DMS153 (cell line): ENCODE measurements at places on chromosomes 6 and 20.

DNA sequence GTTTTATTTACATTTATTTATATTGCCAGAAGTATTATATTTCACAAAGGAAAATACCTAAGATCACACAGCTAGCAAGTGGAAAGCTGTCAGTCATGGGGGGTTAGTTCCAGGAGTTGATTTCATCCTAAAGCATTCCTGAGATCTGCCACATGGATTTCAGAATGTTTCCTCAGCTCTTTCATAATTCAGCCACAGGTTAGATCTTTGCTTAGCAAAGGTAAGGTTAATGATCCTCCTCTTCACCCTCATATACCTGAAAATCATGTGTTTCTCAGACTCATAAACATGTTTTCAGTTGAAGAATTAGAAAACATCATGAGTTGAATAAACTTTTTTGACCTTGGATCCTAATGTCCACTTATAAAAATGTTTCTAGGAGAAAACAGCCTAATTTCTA, 215.4 kb downstream of the ARHGAP18 start:
- DNase-seq: no peak

DNA sequence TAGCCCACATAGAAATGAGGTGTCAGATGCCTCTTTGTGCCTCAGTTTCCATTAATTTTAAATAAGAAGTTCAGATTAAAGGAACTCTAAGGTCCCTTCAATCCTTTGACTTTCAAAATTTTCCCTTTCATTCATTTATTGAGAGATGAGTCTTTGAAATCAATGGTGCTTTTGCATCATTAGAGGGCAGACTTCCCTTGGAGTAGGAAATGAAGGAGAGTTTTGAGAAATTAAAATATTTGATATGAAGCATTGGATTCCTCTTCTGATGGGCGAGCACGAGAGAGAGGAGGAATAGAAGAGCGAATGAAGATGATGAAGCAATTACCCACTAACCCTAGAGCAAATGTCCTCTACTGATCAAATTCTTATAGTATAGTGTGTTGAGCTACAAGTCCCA, 105.7 kb downstream of the EDN1 start:
- no peak for DNase-seq

GRCh38 chr6:85460921-85461797, 11.3 kb downstream of the NT5E start:
- DNase-seq: no peak

DNA sequence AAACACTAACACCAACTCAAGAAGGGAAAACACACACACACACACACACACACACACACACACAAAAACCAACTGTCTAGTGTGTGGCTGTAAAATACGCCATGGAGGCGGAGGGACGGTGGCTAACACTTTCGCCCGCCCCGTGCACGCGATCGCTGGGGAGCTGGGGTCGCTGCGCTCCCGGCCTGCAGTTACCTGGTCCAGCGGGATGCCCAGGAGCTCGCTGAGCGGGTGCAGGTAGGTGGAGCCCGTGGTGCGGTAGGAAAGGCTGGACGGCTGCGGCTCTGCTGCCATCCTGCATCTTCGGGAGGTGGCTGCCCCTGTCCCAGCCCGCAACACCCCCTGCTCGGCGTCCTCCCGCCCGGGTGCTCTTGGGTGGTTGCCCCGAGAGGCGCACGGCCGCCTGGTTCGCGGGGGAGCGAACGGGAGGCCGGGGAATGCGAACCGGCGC, 303 bp downstream of the MBOAT1 start:
- DNase-seq: peak; percentile 58

DNA sequence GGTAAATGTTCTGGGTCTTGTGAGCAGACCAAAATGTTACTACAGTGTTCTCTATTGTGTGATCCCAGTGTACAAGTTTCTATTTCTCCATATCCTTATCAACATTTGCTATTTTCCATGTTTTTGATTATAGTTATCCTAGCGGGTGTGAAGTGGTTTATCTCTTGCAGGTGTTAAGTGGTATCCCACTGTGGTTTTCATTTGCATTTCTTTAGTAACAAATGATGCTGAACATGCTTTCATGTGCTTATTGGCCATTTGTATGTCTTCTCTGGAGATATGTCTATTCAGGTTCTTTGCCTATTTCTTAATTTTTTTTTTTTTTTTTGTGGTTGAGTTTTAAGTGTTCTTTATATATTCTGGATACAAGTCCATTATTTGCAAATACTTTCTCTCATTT, 35.5 kb downstream of the NSFL1C start:
- DNase-seq: no peak

DNA sequence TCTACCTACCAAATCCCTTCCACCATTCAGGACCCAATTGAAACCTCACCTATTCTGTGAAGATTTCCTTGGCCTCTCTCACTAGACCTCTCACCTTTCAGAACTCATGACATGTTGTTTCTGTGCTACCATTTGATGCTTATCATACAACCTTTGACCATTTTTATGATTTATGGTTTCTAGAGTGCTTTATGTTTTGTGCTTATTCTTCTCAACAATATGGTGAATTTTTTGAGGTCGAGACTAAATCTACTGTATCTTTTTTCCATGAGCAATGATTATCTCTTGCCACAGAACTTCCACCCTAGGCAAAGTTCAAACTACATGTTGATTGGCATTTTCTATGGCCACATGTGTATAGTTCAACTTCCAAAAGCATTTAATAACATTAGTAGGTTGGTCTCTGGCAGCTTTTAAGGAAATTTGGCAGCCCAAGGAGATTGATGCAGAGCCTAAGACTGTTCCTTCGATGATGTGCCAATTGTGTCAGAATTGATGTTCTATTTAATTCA, 84.9 kb downstream of the OLIG3 start:
- no peak for DNase-seq

DNA sequence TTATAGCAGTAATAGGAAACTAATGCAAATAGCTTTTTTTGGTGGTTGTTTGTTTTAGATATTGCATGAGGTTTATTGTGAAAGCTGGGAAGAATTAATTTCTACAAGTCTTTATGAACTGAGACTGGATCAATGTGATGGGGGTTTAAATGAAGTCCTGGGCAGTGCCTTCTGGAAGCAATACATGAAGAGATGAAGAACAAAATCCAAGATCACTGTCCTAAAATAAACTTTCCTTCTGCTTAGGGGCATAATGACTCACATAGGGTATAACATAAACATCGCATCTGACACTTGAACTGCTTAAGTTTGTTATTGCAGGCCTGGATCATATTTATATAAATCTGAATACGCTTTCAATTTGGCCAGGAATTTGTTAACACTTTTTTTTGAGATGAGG, 20.9 kb upstream of the SHLD1 start:
- no peak for DNase-seq

GRCh38 chr20:52943185-52943841, 28.8 kb upstream of the TSHZ2 start:
- DNase-seq: no peak

GRCh38 chr6:16947375-16948015, 154.4 kb upstream of the STMND1 start:
- peak; percentile 42 for DNase-seq

GRCh38 chr6:10800810-10801209, 37.5 kb downstream of the MAK start:
- DNase-seq: no peak

DNA sequence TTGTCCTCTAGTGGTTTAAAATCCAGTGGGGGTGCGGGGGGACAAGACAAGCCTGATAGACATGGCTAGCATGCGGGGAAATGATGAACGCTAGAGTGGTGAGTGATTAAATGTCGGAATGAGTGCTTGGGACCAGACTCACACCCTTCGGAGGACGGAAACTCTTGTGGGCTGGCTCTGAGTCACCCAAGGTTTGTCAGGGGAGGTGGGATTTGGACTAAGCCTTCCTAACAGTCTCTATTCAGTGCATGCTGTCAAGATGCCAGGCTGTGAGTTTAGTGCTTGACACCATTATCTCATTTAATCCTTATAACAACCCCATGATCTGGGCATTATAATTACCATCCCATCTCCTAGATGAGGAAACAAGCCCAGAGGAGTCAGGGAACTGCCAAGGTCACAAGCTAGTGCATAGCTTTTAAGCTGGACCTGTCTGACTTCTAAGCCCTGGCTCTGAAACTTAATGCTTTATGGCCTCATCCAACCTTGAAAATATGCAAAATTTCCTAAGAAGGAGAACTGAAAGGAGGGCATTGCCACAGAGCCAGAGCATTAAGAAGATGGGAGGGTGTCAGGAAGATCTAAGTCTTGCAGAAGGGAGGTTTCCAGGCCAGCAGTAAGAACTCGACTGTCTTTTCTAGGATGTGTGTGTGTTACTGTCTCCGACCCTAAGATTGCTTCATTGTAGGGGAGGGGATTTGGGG, 168.7 kb upstream of the LRFN2 start:
- DNase-seq: no peak

GRCh38 chr6:157954150-157955117, 27.2 kb upstream of the SYNJ2 start:
- DNase-seq: no peak

DNA sequence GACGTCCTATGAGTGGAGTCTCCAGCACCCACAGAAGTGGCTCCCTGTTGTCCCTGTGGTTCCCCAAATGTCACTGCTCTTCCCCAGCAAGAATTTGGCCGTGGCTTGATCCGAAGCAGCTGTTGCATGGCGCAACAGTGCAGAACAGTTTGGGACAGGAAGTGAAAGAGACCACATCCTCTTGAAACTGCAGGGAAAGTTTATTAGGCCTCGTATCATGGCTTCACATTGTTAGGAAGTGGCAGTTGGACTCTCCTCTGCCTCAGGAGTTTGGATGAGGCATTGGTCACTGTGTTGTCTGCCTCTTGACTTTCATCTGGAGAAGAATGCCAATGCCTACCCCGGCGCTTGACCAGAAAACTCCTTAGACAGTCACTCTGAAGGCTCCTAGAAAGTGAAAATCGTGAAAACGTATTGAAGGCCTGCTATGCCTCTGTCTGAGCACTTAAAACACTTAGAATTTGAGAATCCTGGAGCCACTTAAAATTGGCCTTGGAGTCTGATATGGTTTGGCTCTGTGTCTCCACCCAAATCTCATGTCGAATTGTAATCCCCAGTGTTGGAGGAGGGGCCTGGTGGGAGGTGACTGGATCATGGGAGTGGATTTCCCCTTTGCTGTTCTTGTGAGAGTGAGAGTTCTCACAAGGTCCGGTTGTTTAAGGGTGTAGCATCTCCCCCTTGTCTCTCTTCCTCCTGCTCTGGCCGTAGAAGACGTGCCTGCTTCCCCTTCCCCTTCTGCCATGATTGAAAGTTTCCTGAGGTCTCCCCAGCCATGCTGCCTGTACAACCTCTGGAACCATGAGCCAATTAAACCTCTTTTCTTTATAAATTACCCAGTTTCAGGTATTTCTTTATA, 334.9 kb upstream of the JARID2 start:
- DNase-seq: no peak

- peak; percentile 50 for DNase-seq
Observed at GRCh38 chr6:31079656-31080261, 32.6 kb downstream of the C6orf15 start.

DNA sequence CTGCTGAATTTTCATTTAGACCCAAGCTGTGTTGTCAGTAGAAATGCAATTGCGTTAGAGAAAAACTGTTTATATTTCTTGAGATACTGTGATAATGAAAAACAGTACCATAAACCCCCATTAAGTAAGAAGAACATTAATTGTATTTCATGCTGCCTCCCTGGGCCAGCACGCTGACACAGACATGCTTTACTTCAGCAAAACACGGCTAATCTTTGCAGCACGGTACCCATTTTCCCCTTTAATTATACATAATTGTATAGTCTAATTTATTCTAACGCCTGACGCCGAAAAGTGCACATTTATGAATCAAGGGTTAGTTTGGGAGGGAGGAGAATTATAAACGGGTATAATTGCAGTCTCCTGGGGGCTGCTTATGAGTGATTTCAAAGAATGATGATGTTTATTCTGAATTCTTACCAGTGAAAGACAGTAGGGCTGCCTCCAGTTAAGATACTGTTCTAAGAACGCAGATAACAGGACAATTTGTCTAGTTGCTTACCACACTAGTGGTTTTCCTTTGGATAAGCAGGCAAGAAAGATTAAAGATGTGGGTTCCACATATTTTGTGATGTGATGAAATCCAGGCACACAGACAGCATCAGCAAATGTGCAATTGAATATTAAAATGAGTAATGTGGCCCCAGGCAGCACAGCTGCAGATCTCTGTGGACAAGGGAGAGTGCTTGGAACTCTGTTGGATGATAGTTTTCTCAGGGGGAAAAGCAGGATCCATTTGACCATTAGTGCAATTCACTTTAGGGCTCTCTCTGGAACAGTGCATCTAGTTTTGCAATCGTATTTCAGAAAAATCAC, 4.7 kb upstream of the SULF2 start:
- no peak for DNase-seq

DNA sequence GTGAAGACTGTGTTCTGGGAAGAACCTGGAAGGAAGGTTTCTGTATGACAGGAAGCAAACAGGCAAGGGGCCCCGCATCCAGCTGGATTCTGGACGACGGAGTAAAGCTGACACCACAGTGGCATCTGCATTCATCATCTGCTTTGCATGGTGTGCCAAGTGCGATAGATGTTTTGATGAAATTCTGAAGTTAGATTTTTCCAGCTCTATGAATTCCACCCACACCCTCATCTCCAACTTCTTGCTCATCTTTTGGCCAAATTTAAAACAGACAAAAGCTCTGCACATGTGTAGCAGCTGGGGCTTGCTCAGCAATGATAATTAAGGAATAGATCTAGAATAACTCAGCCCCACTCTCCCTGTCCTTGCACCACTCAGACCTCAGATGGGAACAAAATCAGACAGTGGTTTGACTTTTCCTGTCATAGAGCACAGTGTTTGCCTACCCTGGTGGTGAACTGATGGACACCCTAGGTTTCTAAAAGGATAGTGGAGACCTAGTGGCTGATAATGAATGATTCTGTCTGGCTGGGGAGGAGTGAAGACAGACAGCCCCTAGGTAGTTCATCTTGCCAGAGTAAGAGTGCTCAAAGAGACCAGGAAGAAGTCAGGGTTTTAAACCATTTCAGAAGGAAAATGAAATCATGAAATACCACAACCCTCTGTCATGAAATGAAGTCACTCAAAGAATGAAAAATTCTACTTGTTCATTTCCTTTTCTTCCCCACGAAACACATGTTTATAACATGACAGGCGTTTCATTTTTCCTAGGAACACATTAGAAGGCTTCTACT, 85.8 kb downstream of the BCAS1 start:
- no peak for DNase-seq

GRCh38 chr20:20229595-20229994, 138.3 kb upstream of the INSM1 start:
- DNase-seq: no peak

DNA sequence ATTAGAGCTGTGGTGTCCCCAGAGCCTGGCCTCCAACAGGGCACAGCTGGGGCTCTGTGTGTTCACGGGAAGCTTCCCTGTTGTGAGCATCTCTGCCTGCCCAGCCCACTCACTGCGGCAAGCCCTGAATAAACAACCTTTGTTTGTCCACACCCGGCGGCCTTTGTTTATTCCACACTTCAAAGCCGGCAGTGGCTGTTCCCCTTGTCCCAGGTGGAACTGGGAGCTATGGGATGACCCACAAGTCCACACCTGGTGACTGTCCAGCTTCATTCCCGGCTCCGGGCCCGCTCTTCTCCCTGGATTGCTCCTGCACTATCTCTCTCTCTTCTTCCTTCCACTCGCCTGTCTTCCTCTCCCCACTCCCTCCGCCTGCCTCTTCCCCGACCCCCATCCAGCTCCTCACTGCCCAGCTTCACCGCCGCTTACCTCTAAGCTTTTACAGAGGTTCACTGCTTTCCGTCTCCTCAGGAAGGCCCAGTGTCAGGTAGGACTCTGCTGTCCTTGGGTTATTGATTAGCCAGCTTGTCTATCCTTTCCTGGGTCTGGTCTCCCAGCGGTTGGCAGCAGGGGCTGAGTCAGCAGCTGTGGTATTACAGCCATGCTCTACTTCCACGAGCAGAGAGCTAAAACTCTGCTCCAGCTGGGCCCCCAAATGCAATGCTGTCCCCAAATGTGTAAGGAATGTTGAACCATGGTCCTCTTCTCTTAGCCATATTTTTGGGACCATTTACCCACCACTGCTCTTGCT, 17.8 kb downstream of the DACT2 start:
- peak; percentile 75 for DNase-seq
